Activated CD4-positive, alpha-beta memory T cell treated with anti-CD3 and anti-CD28 coated beads, Interleukin-2, amount 10 ng/mL, durations not matched to agents 7 days and 5 days (primary cell): ENCODE measurements at places on chromosomes 1 and 21.

GRCh38 chr1:184685116-184685515 lies 69.5 kb downstream of the EDEM3 start:
- no peak for DNase-seq

DNA sequence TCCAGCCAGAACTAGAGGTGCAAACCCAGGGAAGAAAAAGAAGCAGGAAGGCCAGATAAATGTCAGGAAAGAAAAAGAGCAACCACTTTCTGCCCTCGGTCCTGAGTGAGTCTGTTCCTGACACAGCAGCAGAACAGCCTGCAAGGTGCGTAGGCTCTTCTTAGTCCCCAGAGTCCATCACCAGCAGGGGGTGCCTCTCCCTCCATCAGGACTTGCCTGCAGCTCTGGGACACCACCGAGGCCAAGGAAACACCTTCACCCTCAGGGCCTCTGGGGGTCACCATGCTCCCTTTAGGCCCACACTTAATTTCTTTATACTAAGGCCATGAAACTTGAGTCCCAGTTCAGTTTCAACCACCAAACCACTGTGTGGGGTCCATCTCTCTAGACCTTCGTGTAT lies 43.7 kb upstream of the NFASC start:
- DNase-seq = peak; percentile 19

DNA sequence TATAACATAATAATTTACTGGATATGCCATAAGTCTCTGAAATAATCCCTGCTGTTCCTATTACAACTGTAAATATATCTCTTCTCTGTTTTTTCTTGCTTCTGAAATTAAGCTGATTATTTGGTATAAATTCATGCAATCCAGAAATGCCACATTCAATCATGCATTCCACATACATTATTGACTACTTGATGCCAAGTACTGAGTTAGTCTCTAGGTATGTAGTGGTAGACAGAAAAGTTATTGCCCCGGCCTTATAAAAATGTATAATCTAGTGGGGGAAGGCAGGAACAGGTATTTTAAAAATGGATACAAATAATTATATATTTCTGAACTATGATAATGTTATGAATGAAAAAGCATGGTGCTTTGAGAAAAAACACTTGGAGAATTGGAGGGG lies 338.6 kb upstream of the SNX7 start:
- DNase-seq = no peak

- no peak for DNase-seq
Measured at GRCh38 chr1:41462680-41463004, 21.8 kb downstream of the EDN2 start.

- DNase-seq = no peak
Measured at GRCh38 chr1:94980582-94981574, 54.0 kb upstream of the CNN3 start.

GRCh38 chr1:228378873-228379460 lies 27.7 kb downstream of the TRIM11 start:
- DNase-seq = no peak

DNA sequence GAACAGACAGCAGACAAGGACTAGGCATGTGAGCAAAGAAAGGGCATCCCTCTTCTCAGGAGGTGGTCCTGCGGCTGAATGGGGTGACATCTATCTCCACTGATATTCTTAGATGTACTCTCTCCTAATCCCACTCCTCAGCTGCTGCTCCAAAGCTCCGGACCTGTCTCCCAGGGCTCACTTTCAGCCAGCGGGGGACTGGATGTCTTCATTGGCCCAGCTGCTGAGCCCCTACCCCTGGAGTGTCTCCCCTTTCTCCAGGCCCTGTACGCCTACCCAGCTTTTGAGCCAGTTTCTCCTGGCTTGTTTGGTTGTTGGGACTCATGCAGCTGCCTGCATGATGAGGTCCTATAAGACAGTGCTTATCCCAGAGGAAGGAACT lies 28.8 kb upstream of the CSF1 start:
- DNase-seq = no peak

GRCh38 chr1:6523566-6523965 lies 30.7 kb downstream of the NOL9 start:
- DNase-seq = no peak

- no peak for DNase-seq
Measured at GRCh38 chr1:14180738-14181137, 417.7 kb upstream of the KAZN start.

DNA sequence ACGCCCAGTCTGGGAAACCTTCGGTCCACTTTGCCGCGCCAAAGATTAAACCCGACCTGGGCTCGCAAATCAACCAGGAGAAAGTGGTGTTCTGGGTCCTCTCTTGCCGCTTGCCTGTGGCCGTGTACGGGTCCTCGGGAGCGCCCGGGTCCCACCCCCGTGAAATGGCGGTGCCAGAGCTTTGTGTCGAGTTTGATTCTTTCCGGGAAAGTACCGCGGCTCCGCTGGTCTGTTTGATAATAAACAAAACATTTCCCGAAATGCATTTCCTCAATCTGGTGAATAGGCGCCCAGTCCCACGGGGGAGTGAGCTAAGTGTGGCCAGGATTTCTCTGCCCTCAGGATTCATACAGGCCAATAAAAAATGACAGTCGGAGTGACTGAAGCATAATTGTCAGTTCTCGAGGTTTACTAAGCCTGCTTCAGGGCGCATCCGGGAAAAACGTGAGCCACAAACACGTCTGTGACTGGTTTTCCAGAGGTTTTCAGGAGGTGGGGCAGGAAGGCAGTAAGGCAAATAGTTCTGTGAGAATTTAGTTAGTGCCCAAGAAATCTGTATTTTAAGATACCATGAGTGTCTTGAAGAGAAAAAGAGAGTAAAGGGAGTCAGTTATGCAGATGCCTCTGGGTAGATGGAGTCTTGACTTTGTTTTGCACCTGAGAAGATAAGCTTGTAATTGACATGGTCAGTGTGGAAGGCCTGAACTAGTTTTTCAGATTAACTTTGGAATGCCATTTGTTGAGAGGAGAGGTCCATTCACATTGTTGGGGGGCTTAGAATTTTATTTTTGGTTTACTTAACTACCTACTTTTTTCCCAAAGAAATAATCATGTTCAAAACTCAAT lies 675 bp downstream of the IFNAR1 start:
- peak; percentile 68 for DNase-seq

- DNase-seq = no peak
Measured at GRCh38 chr1:54218883-54219687, 19.1 kb downstream of the MRPL37 start.

DNA sequence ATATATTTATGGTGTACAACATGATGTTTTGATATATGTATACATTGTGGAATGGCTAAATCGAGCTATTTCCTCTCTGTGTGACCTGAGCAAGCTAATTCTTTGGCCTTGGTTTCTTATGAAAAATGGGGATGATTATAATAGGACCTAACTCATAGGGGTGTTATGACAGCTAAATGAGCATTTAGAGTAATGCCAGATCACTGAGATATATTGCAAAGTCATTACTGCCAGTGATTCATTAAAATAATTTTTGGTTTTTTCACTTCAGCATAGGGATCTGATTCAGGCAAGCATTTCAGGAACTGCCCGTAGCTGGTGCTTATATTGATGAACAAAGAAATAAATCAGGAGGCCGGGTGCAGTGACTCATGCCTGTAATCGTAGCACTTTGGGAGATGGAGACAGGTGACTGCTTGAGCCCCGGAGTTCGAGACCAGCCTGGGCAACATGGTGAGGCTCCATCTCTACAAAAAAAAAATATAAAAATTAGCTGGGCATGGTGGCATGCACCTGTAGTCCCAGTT lies 30.7 kb downstream of the DAB1 start:
- no peak for DNase-seq

DNA sequence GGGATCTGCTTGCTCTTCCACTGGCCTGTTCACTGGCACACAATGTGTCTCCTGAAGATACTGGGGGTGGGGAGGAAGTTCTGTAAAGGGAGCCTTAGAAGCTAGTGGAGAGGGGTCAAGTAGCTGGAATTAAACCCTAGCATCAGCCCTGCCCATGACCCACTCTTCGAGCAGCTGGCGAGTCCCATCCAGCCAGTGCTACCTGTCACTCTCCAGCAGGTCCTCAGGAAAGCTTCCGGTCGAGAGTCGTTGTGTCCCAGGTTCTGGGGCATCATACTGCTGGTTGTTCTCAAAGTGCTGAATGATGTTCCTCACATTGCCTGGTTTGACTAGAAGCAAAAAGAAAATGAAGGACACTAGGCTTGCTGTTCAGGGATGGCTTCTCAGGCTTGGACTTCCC lies 30.9 kb downstream of the LRRC71 start:
- no peak for DNase-seq

- no peak for DNase-seq
Measured at GRCh38 chr1:210627755-210628154, 299.1 kb downstream of the HHAT start.

DNA sequence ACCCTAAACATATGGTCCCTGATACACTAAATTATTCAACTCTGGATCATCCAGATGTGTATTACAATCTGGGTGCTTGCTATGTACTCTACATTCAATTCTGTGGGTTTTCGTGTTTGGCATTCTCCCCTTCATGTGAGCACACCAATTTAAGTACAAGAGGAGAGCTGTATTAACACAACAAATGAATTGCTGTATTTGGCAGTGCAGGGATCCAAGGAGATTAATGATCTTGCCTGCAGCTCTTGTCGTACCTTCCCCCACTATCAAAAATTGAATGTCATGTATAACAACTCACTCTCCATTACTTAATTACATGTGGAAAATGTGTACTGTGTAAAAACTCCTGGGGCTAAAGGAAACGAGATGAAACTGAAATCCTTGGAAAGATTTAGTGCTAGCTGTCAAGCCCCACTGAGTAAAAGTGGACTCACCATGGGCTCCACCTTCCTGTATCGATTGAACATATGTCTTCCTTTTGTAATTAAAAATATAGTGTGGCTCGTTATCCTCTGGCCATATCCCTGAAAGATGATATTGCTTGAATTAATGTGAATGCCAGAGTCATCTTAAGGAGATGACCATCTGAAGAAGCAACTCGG lies 172.2 kb upstream of the L1TD1 start:
- DNase-seq = no peak
